ENCODE measurements at places on chromosomes 5 and 9. TPM values are rescaled to one million over a fixed set of nuclear protein-coding genes. Genes with fewer than 3 reads are reported as not detected.

DNA sequence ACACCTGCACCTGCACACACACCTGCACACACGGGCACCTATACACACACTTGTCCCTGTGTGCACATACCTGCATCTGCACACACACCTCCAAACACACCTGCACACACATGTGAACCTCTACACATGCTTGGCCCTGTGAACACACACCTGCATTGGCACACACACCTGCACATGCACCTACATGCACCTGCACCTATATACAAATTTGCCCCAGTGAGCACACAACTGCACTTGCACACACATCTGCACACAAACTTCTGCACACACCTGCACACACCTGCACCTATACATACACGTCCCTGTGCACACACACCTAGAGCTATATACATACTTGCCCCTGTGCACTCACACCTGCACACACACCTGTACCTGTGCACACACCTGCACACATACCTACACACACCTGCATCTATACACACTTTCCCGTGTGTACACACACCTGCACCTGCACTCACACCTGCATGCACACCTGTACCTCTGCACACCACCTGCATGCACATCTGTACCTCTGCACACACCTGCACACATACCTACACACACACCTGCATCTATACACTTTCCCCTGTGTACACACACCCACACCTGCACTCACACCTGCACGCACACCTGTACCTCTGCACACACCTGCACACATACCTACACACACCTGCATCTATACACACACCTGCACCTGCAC is 21.5 kb upstream of the LPCAT1 start:
- no peak for DNase-seq
- no peak overlapping the region for H3K4me3 ChIP-seq
- H3K36me3 ChIP-seq, result no peaks in the 10 kb centered on the region
- no peaks in the 10 kb centered on the region for H3K27me3 ChIP-seq
- H3K4me1 ChIP-seq, result no peaks in the 10 kb centered on the region
- no peak overlapping the region for H3K27ac ChIP-seq

- no peak overlapping the region for H3K27ac ChIP-seq
- no peaks in the 10 kb centered on the region for H3K4me1 ChIP-seq
- DNase-seq, result no peak
- H3K27me3 ChIP-seq, result no peaks in the 10 kb centered on the region
- H3K36me3 ChIP-seq, result no peaks in the 10 kb centered on the region
Measured at GRCh38 chr9:112041536-112042243, 133.4 kb downstream of the SUSD1 start.

- peaks cover 19% of the 10 kb centered on the region for H3K27me3 ChIP-seq
- peaks cover under 1% of the 10 kb centered on the region for H3K4me1 ChIP-seq
- no peaks in the 10 kb centered on the region for H3K36me3 ChIP-seq
- no peak overlapping the region for H3K4me3 ChIP-seq
- no peak for DNase-seq
Measured at GRCh38 chr5:173334808-173335207, 6.6 kb upstream of the STC2 start.

- H3K4me3 ChIP-seq, result no peak overlapping the region
- no peaks in the 10 kb centered on the region for H3K27me3 ChIP-seq
- DNase-seq, result no peak
- H3K27ac ChIP-seq, result no peak overlapping the region
- no peaks in the 10 kb centered on the region for H3K4me1 ChIP-seq
- H3K36me3 ChIP-seq, result no peaks in the 10 kb centered on the region
Measured at GRCh38 chr5:19866090-19866450, 121.9 kb downstream of the CDH18 start.

The ENHO gene
- 22.1 TPM for total RNA-seq

GRCh38 chr5:126811515-126812198 is 34.7 kb downstream of the LMNB1 start:
- H3K27ac ChIP-seq, result no peak overlapping the region
- no peaks in the 10 kb centered on the region for H3K4me1 ChIP-seq
- H3K4me3 ChIP-seq, result no peak overlapping the region
- no peaks in the 10 kb centered on the region for H3K36me3 ChIP-seq

DNA sequence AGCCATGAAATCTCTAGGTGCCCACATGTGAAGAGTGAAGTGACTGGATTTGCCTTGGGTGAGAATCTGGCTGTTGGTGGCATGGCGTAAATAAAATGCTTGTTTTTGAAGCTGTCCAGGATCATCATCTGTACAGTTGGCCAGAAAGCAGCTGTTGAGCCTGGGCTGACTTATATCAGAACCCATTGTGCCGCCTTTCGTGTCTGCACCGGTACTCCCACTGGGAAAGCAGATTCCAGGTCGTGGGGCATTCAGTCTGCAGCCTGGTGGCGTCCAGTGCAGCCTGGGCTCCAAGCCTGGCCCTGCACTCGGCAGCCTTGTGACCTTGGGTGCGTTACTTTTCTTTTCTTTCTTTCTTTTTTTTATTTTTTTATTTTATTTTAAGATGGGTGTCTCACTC is 27.8 kb downstream of the PRRC2B start:
- H3K36me3 ChIP-seq, result no peaks in the 10 kb centered on the region
- H3K4me3 ChIP-seq, result no peak overlapping the region
- no peak for DNase-seq
- peak overlapping the region; percentile 26 for H3K27ac ChIP-seq
- no peaks in the 10 kb centered on the region for H3K27me3 ChIP-seq
- peaks cover 4% of the 10 kb centered on the region for H3K4me1 ChIP-seq

GRCh38 chr5:66769839-66770617 is 173.8 kb downstream of the MAST4 start:
- H3K4me1 ChIP-seq, result no peaks in the 10 kb centered on the region
- no peak for DNase-seq
- H3K4me3 ChIP-seq, result no peak overlapping the region
- no peaks in the 10 kb centered on the region for H3K36me3 ChIP-seq

DNA sequence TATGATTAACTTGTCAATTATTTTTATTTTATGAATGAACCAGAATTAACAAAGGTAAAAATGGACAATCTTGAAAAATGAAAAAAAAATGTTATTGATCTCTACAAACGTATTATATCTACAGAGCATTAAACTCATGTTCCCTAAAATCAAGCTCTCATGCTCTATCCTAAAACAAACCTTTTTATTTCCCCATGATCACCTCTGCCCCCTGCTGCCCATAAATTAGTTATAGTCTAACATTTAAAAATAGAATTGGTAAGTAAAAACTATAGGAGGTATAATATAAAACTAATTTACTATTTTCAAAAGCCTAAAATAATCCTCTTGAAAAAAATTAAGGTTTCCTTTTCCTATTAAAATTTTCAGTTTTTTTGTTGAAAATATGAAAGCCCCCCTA is 168.0 kb upstream of the POU5F2 start:
- no peak overlapping the region for H3K27ac ChIP-seq
- no peak for DNase-seq
- H3K27me3 ChIP-seq, result no peaks in the 10 kb centered on the region
- no peaks in the 10 kb centered on the region for H3K4me1 ChIP-seq
- H3K4me3 ChIP-seq, result no peak overlapping the region

- no peaks in the 10 kb centered on the region for H3K27me3 ChIP-seq
- H3K4me1 ChIP-seq, result no peaks in the 10 kb centered on the region
Measured at GRCh38 chr9:93659044-93659836, 82.9 kb downstream of the PHF2 start.

The CSF1R gene
- total RNA-seq, result 53.7 TPM

DNA sequence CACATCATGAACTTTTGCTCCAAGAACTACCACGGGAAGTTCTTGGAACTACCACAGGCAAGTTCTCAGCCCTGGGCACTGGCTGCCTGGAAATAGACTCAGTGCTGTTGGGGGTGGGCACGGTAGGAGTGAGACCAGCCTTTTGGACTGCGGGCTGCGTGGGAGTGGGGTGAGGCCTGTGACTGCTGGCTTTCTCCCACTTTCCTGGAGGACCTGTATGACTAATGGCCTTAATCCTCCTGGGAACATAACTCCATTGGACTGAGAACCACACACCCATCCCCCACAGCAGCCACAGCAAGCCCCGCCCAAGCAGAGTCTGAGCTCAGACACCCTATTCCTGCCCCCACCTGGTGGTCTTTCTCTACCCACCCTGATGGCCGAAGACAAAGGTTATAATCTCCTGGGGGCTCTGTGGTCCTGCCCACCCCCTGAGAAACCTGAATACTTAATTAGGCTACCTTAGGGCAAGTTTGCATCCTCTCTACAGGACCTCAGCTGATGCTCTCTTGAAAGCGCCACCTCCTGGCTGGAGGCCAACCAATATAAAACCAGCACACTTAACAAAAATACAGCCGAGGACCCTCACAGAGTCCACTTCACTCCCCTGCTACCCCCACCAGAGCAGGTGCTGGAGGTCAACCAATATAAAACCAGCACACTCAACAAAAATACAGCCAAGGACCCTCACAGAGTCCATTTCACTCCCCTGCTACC is 112.6 kb downstream of the CACNA1B start:
- no peaks in the 10 kb centered on the region for H3K36me3 ChIP-seq
- DNase-seq, result no peak
- no peak overlapping the region for H3K27ac ChIP-seq
- no peaks in the 10 kb centered on the region for H3K4me1 ChIP-seq
- H3K4me3 ChIP-seq, result no peak overlapping the region
- H3K27me3 ChIP-seq, result peaks cover 4% of the 10 kb centered on the region

The SLC28A3 gene
- 0.44 TPM for total RNA-seq

- H3K27me3 ChIP-seq, result no peaks in the 10 kb centered on the region
- H3K4me3 ChIP-seq, result no peak overlapping the region
- no peak for DNase-seq
- H3K4me1 ChIP-seq, result peaks cover 16% of the 10 kb centered on the region
Measured at GRCh38 chr9:127983847-127984289, 3.1 kb upstream of the EEIG1 start.

The CCDC180 gene
- total RNA-seq, result 6.0 TPM

GRCh38 chr9:134758949-134759607 is 117.5 kb downstream of the COL5A1 start:
- no peaks in the 10 kb centered on the region for H3K27me3 ChIP-seq
- H3K27ac ChIP-seq, result no peak overlapping the region
- no peak for DNase-seq
- H3K4me3 ChIP-seq, result no peak overlapping the region
- H3K4me1 ChIP-seq, result no peaks in the 10 kb centered on the region

GRCh38 chr5:6733411-6734242 is 20.4 kb downstream of the TENT4A start:
- peak overlapping the region; percentile 74 for H3K27ac ChIP-seq
- H3K36me3 ChIP-seq, result peaks cover 12% of the 10 kb centered on the region
- DNase-seq, result no peak
- H3K27me3 ChIP-seq, result no peaks in the 10 kb centered on the region
- H3K4me3 ChIP-seq, result no peak overlapping the region

GRCh38 chr5:76688836-76689235 is 27.1 kb upstream of the F2R start:
- no peak overlapping the region for H3K4me3 ChIP-seq
- H3K27ac ChIP-seq, result no peak overlapping the region
- peaks cover 15% of the 10 kb centered on the region for H3K4me1 ChIP-seq

The PPP2R2B gene
- total RNA-seq, result 29.4 TPM

The MYOZ3 gene
- total RNA-seq, result 4.8 TPM

DNA sequence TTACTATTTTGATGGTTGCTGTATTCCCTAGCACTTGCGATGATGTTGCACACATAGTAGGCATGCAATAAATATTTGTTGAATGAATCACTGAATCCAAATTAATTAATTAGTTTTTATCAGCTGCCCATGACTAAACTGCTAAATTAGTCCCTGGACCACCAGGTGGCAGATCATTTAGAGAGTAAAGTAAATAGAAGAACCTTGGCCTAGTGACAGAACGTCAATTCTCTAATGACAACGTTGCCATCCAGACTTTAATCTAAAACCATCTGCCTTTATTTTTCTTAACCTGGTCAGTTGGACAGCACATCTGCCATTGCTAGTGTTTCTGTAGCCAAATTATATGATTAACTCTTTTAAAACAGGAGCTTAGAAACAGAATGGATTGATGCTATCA is 457.5 kb downstream of the KIF4B start:
- H3K4me3 ChIP-seq, result no peak overlapping the region
- H3K36me3 ChIP-seq, result no peaks in the 10 kb centered on the region
- no peaks in the 10 kb centered on the region for H3K27me3 ChIP-seq
- no peaks in the 10 kb centered on the region for H3K4me1 ChIP-seq
- H3K27ac ChIP-seq, result no peak overlapping the region
- DNase-seq, result no peak

- H3K36me3 ChIP-seq, result no peaks in the 10 kb centered on the region
- peaks cover 83% of the 10 kb centered on the region for H3K4me1 ChIP-seq
- H3K27me3 ChIP-seq, result no peaks in the 10 kb centered on the region
- H3K27ac ChIP-seq, result peak overlapping the region; percentile 87
- no peak overlapping the region for H3K4me3 ChIP-seq
- DNase-seq, result no peak
Measured at GRCh38 chr9:124283228-124283814, 25.6 kb downstream of the NEK6 start.

The HTR4 gene
- 0.21 TPM for total RNA-seq

The CD72 gene
- total RNA-seq, result 3.5 TPM

GRCh38 chr9:105308461-105309341 is 64.2 kb downstream of the SLC44A1 start:
- peak overlapping the region; percentile 37 for H3K27ac ChIP-seq
- peaks cover 8% of the 10 kb centered on the region for H3K4me1 ChIP-seq
- no peak overlapping the region for H3K4me3 ChIP-seq
- H3K27me3 ChIP-seq, result no peaks in the 10 kb centered on the region

The LCN6 gene
- total RNA-seq, result 56.1 TPM

GRCh38 chr9:129822898-129823541 is 916 bp downstream of the TOR1A start:
- no peak for DNase-seq
- no peak overlapping the region for H3K27ac ChIP-seq
- H3K4me1 ChIP-seq, result no peaks in the 10 kb centered on the region
- peak overlapping the region; percentile 59 for H3K4me3 ChIP-seq

The NCS1 gene
- 10.7 TPM for total RNA-seq

GRCh38 chr5:108548684-108549596 is 167.0 kb upstream of the FBXL17 start:
- no peak for DNase-seq
- H3K27me3 ChIP-seq, result no peaks in the 10 kb centered on the region
- no peak overlapping the region for H3K4me3 ChIP-seq
- no peak overlapping the region for H3K27ac ChIP-seq

The PRSS3 gene
- not detected for total RNA-seq

DNA sequence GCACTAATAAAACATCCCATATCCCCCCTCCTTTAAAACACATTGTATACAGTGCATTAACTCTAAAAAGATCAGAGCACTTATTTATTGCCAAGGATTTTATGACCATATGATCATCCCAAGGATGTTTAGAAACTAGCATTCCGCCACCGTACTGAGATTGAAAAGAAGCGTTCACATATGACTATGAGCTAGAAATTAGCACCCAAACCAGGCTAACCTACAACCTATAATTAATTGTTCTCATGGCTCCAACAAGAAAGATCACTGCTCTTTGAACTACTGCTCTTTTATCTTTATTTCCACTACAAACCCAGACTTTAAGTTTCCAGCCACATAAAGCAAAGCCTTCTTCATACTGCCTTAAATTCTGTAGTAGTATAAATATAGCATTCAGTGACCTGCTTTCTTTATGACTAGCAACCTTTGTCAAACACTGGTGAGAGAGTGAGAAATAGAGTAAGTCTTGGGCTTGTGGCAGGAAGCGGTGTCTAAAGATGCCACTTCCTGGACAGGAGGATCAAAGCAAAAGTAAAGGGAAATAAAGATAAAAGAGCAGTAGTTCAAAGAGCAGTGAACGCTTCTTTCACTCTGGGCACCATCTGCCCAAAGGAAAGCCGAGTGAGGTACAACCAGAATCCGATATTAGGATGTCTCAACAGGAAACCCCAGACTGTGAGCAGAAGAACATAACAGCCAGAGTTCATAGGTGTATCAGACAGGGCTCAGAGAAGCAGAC is 151.1 kb upstream of the ERCC6L2 start:
- no peak overlapping the region for H3K27ac ChIP-seq
- DNase-seq, result no peak
- no peak overlapping the region for H3K4me3 ChIP-seq
- no peaks in the 10 kb centered on the region for H3K36me3 ChIP-seq
- no peaks in the 10 kb centered on the region for H3K27me3 ChIP-seq

Measured in tibial nerve (tissue), 4 donors.